CD4-positive, alpha-beta memory T cell (primary cell): ENCODE measurements at places on chromosomes 13 and 19. TPM values are rescaled to one million over a fixed set of nuclear protein-coding genes. Genes with fewer than 3 reads are reported as not detected.
A peak's percentile ranks its signal among the peaks of the same experiment; 100 is the strongest.

DNA sequence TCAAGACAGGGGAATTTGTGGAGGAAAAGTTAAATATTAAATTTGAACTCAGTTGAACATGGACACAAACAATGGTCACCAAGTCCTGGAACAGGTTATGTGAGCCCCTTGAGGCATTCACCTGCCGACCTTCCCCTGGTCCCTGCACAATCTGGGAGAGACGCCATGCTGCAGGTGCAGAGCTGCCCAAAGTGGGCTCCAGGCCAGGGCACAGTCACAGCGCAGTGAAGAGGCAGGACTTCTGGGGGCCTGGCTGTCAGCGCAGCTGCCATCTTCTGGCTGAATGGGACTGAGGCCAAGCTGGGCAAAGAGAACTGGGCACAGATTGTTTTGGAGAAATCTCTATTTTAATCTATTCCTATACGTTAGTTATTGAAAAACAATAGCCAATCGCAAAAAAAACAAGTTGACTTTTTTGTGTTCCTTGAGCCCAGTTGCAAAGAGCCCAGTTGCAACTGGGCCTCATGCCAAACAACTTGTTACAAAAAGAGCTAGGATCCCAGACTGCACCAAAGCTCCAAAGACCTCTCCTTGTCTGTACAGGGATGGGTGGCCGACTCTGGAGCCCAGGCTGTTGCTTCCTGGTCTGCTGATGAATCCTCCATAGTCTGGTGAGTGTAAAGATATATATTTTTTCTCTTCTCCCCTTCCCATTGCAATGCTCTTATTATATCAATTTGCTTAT, 1.2 kb upstream of the ZNF626 start:
- H3K27me3 ChIP-seq = no peaks in the 10 kb centered on the region
- no peak overlapping the region for H3K27ac ChIP-seq
- no peak overlapping the region for H3K4me3 ChIP-seq
- no peak for DNase-seq
- H3K4me1 ChIP-seq = peaks cover 12% of the 10 kb centered on the region
- H3K36me3 ChIP-seq = peaks cover 9% of the 10 kb centered on the region

DNA sequence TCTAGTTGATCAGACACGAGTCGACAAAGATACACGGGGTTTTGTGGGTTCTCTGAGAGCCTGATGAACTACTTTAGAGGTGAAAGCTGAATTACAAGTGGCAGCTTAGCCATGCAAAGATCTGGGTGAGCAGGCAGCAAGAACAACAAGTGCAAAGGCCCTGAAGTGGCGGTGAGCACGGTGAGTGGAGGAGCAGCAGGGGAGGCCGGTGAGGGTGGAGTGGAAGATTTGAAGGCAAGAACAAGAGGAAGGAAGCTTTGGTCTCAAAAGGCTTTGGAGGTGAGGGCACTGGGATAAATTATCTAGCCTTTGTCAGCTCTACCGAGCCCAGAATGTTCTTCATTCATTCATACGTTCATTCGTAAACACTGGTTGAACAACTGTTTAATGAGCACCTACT, 1.4 kb downstream of the ZNF865 start:
- H3K4me1 ChIP-seq = peaks cover 29% of the 10 kb centered on the region
- H3K4me3 ChIP-seq = no peak overlapping the region
- no peak for DNase-seq
- H3K36me3 ChIP-seq = peaks cover 5% of the 10 kb centered on the region
- H3K27ac ChIP-seq = peak overlapping the region; percentile 88

The ZNF333 gene
- 48.3 TPM for total RNA-seq

DNA sequence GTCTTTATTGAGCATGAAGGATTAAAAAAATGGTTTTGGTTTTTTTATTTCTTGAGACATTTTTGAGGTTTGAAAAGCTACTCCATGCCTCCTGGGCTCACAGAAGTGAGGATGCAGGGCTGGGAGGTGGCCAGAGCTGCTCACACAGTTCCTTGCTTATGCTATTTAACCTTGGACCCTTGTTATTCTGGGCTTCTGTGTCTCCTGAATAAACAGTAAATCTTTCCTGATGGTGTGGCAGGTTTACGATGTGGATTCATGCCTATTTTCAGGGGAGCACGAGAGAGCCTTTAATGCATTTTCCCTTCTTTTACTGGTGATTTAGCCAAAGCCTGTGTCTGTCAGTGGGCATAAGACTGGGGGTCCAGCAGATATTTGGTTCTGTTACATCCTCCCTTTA, 34.3 kb upstream of the PCDH8 start:
- DNase-seq = no peak
- no peaks in the 10 kb centered on the region for H3K27me3 ChIP-seq
- no peaks in the 10 kb centered on the region for H3K4me1 ChIP-seq
- no peak overlapping the region for H3K4me3 ChIP-seq

DNA sequence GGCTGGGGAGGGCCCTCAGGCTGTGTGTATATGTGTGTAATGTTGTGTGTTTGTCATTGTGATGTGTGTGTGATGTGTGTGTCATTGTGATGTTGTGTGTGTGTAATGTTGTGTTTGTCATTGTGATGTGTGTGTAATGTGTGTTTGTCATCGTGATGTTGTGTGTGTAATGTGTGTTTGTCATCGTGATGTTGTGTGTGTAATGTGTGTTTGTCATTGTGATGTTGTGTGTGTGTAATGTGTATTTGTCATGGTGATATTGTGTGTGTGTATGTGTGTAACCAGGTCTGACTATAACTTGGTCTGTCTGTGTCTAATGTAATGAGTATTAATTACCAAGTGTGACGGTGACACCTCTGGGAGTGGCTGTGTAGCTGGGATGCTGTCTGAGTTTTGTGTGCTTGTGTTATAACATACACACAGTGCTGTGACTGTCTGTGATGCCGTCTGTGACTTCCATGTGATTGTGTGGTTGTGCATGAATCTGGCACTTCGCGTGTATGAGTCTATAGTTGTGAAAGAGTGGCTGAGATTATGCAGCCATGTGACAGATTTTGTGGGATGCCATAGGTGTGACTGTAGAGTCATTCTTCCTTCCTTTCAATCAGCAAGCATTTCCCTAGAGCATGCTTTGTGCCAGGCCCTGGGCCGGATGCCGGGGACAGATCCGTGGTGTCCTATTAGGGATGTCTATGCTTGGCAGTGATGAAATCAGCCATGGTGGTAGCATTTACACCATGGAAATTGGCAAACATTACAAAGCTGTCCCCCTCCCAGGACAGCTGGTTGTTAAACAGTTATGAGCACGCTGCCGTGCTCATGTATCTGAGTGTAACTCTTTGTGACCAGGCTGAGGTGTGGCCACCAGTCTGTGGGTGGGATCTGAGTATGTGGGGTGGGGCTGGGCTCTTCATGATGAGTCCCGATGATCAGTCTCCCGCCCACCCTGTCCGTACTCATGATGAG, 6.4 kb downstream of the TNFSF14 start:
- no peaks in the 10 kb centered on the region for H3K27me3 ChIP-seq
- peak overlapping the region; percentile 52 for H3K27ac ChIP-seq
- H3K4me1 ChIP-seq = peaks cover 64% of the 10 kb centered on the region
- H3K36me3 ChIP-seq = peaks cover 9% of the 10 kb centered on the region
- no peak overlapping the region for H3K4me3 ChIP-seq
- DNase-seq = no peak

The TMEM272 gene
- 7.9 TPM for total RNA-seq

- no peaks in the 10 kb centered on the region for H3K36me3 ChIP-seq
- H3K27ac ChIP-seq = no peak overlapping the region
- H3K27me3 ChIP-seq = no peaks in the 10 kb centered on the region
- H3K4me3 ChIP-seq = no peak overlapping the region
- no peaks in the 10 kb centered on the region for H3K4me1 ChIP-seq
Measured at GRCh38 chr13:41864658-41865057, 96.3 kb downstream of the VWA8 start.

The ATP4A gene
- total RNA-seq = not detected

DNA sequence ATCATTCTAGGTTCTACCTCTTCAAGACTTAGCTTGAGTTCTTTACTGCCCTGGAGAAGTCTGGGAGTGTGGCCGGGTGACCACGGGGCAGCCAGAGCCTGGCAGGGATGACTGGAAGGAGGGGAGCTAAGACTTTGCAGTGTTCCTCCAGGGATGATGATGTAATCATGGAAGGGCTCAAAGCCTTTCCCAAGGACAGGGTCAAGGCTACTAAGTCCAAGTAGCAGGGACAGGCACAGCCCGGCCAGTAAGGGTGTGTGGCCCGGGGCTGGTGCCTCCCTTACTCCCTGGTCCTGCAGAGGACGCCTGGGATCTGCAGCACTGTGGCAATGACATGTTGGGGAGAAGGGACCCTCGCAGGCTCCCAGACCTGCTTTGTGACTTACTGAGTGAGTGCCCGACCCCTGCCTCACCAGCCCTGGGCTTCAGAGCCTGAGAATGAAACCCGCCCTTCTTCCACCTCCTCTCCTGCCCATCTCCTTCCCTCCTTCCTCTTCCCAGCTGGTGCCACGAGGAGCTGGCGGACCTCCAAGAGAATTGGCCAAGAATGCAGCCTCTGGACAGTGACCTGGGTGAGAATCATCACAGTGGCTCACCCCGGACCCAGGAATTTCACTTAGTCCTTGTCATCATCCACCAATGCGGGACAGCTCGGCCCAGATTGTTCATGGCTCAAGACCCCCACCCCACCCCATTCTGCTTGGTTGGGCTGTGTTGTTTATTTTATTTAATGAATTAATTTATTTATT, 15.6 kb upstream of the FBXO17 start:
- no peaks in the 10 kb centered on the region for H3K4me1 ChIP-seq
- DNase-seq = no peak
- H3K27me3 ChIP-seq = no peaks in the 10 kb centered on the region
- no peak overlapping the region for H3K4me3 ChIP-seq
- H3K36me3 ChIP-seq = no peaks in the 10 kb centered on the region

DNA sequence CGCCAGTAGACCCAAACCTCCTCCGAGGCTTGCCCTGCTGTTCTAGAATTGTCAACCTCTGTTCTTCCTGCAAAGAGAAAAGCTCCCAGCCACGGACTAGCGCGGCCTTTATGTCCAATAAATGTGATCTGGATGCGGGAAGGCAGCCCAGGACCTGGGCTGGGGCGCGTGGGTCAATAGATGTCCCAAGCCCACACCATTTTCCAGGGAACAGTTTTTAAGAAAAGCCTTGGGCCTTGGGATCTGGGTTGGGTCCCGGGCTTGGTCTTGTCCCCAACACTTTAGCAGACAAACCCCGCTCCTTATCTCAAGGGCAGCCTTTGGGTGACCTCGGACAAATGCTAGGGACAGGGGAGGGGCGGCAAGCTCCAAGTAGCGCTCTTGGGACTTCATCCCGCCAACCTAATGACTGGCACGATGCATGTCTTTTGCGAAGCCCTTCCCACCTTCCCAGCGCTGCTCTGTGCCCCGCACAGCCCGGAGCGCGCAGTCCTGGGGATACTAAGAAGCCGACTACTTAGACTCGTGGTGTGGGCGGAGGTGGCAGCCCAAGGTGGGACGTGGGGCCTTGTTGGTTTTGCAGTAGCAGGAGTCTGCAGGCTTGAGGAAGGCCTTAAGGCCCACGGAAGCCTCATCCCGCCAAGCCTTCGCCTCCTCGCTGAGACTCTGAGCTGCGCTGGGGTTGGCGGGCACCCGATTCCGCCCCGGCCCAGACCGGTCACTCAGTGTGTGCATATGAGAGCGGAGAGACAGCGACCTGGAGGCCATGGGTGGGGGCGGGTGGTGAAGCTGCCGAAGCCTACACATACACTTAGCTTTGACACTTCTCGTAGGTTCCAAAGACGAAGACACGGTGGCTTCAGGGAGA, 10.8 kb downstream of the SOX21 start:
- DNase-seq = no peak
- H3K4me3 ChIP-seq = no peak overlapping the region
- no peaks in the 10 kb centered on the region for H3K36me3 ChIP-seq

- peaks cover 70% of the 10 kb centered on the region for H3K4me1 ChIP-seq
- peak overlapping the region; percentile 21 for H3K4me3 ChIP-seq
- peak; percentile 40 for DNase-seq
- H3K27me3 ChIP-seq = no peaks in the 10 kb centered on the region
- peak overlapping the region; percentile 71 for H3K27ac ChIP-seq
Measured at GRCh38 chr19:19406878-19407632, 1.6 kb downstream of the GATAD2A start.

The C19orf81 gene
- not detected for total RNA-seq

The LYPD5 gene
- total RNA-seq = 0.49 TPM

The CARM1 gene
- total RNA-seq = 25.2 TPM

The ATP7B gene
- 0.97 TPM for total RNA-seq

- no peaks in the 10 kb centered on the region for H3K4me1 ChIP-seq
- no peaks in the 10 kb centered on the region for H3K36me3 ChIP-seq
- H3K27me3 ChIP-seq = no peaks in the 10 kb centered on the region
- no peak overlapping the region for H3K27ac ChIP-seq
- no peak overlapping the region for H3K4me3 ChIP-seq
- DNase-seq = no peak
Measured at GRCh38 chr13:25802579-25802978, 249.2 kb downstream of the SHISA2 start.

GRCh38 chr19:4717966-4718701, 5.5 kb downstream of the DPP9 start:
- no peak for DNase-seq
- no peaks in the 10 kb centered on the region for H3K27me3 ChIP-seq
- no peak overlapping the region for H3K27ac ChIP-seq
- peaks cover 26% of the 10 kb centered on the region for H3K4me1 ChIP-seq
- no peak overlapping the region for H3K4me3 ChIP-seq
- peaks cover 50% of the 10 kb centered on the region for H3K36me3 ChIP-seq

GRCh38 chr19:2446381-2446780, 10.4 kb downstream of the LMNB2 start:
- no peak overlapping the region for H3K4me3 ChIP-seq
- peaks cover 5% of the 10 kb centered on the region for H3K4me1 ChIP-seq
- no peaks in the 10 kb centered on the region for H3K36me3 ChIP-seq
- no peaks in the 10 kb centered on the region for H3K27me3 ChIP-seq

The ZFP82 gene
- total RNA-seq = 8.6 TPM

- no peak overlapping the region for H3K4me3 ChIP-seq
- H3K36me3 ChIP-seq = no peaks in the 10 kb centered on the region
- no peaks in the 10 kb centered on the region for H3K4me1 ChIP-seq
- H3K27me3 ChIP-seq = no peaks in the 10 kb centered on the region
- no peak for DNase-seq
- no peak overlapping the region for H3K27ac ChIP-seq
Measured at GRCh38 chr13:57311009-57311586, 144.1 kb downstream of the PRR20E start.

The RDH8 gene
- not detected for total RNA-seq

DNA sequence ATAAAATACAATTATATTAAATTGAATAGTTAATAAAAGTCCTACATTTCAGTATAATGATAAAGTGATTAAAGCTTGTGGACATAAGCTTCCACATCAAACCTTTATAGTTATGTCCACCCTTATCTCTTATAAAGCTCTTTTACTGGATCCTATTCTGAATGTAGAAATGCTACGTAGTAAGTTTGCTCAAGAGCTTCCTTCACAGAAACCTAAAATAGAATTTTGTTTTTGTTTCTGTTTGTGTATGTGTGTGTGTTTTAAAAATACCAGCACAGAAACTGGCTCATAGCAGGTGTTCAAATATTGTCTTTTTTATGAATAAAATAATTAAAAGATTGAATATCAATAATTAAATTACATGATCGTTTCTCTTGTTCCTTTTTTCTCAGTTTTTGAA, 21.0 kb upstream of the UFM1 start:
- no peak overlapping the region for H3K4me3 ChIP-seq
- H3K27ac ChIP-seq = no peak overlapping the region
- DNase-seq = no peak
